Stimulated activated CD4-positive, alpha-beta T cell treated with anti-CD3 and anti-CD28 coated beads, Interleukin-4, amount 100 ng/mL, for 24 hours (primary cell): ENCODE measurements at places on chromosomes 3 and 15.

DNA sequence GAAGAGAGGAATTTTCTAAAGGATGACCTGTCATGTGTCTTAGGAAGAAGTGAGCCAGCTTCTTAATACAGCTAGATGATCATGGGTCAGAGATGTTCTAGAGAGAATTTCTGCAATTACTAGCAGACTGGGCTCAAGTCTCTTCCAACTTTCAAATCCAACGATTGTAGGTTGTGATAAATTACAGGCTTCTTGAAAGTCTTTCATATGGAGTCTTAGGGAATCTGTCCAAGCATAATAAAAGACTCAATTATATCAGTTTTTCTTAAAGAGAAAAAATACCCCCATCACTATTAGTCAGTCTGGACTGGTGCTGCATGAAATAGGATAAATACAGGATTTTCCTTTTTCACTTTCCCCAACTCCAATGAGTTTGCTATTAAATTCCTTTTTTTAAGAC lies 59.1 kb downstream of the DRD3 start:
- DNase-seq = no peak

GRCh38 chr15:74464216-74464615 lies 3.3 kb upstream of the UBL7 start:
- no peak for DNase-seq

DNA sequence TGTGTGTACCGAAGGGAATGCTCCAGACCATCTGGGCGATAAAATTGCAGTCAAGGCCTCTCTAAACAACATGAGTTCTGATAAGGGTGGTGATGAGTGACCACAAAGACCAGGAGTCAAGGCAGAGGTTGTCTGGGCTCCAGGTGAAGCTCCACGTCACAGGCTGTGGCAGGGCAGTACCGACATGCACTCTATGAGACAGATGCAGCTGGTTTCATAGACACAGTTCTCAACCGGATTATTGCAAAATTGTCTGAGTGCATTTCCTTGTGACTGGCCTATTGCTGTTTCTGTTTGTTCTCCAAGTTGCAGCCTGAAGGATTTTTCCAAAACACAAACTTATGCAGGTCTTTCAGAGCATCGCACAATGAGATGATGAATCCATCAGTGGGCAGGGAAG lies 157.5 kb upstream of the HES1 start:
- DNase-seq = no peak

- DNase-seq = no peak
Observed at GRCh38 chr3:111781561-111782446, 77.3 kb upstream of the PHLDB2 start.

- DNase-seq = no peak
Observed at GRCh38 chr3:152797751-152798432, 37.0 kb upstream of the P2RY1 start.

- no peak for DNase-seq
Observed at GRCh38 chr3:7144697-7145308, 283.9 kb downstream of the GRM7 start.

GRCh38 chr3:161649900-161650484 lies 153.4 kb downstream of the OTOL1 start:
- DNase-seq = no peak

DNA sequence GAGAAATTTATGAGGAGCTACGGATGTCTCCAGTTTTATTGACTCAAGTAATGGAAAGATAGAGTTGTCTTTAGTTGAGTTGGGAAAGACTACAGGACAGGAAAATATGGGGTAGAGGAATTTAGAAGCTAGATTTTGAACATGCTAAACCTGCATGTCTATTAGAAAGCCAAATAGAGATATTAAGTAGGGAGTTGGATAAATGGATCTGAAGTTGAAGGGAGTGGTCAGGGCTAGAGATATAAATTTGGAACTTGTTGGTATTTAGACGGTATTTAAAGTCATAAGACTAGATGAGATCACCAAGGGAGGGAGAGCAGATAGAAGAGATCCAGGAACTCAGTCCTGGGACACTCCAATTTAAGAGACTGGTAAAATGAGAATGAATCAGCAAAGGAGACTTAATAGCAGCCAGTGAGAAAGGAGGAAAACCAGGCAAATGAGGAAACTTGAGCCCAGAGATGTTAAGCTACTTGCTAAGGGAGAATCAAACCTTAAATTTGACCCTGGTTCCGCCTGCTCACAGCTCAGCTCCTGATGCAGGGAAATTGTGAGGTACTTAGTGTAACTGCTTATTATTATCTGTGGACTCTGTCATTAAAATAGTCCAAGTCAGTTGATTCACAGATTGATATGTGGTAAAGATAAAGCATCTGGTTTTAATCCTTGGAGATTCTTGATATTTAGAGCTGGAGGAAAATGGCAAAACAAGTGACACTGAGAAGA lies 35.8 kb downstream of the ABI3BP start:
- no peak for DNase-seq

DNA sequence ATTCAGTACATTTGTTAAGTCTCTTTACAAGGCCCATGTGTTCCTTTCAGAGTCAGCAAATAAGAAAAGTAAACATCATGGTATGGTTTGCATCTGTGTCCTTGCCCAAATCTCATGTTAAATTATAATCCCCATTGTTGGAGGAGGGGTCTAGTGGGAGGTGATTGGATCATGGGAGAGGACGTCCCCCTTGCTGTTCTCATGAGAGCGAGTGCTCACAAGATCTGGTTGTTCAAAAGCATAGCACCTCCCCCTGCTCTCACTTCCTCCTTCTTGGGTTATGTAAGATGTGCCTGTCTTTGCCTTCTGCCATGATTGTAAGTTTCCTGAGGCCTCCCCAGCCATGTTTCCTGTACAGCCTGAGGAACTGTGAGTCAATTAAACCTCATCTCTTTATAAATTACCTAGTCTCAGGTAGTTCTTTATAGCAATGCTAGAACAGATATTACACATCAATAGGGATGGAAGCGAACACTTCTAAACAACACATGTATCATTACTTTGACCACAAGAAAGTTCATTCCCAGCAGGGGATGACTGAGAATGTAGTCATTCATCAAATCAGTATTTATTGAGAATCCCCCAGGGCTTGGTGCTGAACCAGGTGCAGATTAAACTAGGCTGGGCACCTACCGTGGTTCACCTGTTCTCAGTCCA lies 4.1 kb downstream of the EFCAB12 start:
- no peak for DNase-seq

DNA sequence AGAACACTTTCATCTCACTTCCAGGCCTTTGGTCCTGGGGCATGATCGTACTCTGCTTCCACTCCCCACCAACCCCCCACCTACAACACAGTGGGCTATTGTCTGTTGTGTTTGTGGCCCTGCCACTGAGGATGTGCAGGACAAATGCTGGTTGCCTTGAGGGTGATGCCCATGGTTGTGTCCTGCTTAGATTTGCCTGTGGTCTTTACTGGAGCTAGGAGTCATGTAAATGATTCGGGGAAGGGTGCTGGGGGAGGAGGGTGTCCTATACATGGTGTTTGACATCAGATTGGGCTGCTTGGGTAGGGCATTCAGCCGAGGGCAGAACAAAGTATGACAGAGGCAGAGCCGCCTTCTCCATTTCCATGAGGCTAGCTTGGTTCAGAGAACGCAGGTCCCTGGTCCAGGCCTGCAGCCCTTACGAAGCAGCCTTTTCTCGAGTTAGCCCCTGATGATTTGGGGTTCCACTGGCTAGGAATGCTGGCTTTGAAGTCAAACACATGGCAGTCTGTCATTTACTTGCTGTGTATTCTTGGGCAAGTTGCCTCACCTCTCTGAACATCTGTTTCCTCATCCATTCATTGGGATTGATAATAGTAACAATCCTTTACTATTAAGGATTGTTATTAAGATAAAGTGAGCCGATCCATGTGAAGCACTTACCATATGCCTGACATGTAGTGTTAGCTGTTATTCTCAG lies 6.9 kb downstream of the CORO2B start:
- DNase-seq = no peak
